Activated CD4-positive, alpha-beta memory T cell treated with anti-CD3 and anti-CD28 coated beads, Interleukin-2, amount 10 ng/mL, durations not matched to agents 7 days and 5 days (primary cell): ENCODE measurements at places on chromosomes 1 and 21. TPM values are rescaled to one million over a fixed set of nuclear protein-coding genes. Genes with fewer than 3 reads are reported as not detected.

GRCh38 chr1:79259390-79260336 is 253.1 kb upstream of the ADGRL4 start:
- H3K36me3 ChIP-seq = no peaks in the 10 kb centered on the region
- no peaks in the 10 kb centered on the region for H3K27me3 ChIP-seq
- no peak overlapping the region for H3K27ac ChIP-seq
- no peak overlapping the region for H3K4me3 ChIP-seq
- no peaks in the 10 kb centered on the region for H3K4me1 ChIP-seq

DNA sequence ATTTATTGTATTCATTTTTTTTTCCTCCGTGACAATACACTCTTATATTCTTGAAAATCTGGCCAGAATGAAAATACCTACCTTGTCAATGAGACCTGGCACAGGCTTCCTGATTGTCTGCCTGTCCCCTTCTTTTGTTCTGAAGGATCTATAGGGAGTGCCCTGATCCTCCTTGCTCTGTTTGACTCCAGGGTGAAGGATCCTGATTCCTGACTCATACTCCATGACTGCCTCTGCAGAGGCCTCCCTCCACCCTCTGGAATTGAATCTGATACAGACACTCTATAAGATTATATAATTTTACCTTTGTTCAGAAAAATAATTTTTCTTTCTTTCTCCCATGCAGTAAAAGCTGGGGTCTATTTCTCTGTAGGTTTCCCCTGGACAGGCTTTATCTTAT is 116.2 kb downstream of the HMCN1 start:
- no peak overlapping the region for H3K27ac ChIP-seq
- H3K27me3 ChIP-seq = peaks cover 1% of the 10 kb centered on the region
- no peak for DNase-seq
- no peak overlapping the region for H3K4me3 ChIP-seq

- H3K27me3 ChIP-seq = no peaks in the 10 kb centered on the region
- peaks cover 1% of the 10 kb centered on the region for H3K4me1 ChIP-seq
- H3K27ac ChIP-seq = no peak overlapping the region
- H3K4me3 ChIP-seq = no peak overlapping the region
- no peak for DNase-seq
- peaks cover 4% of the 10 kb centered on the region for H3K36me3 ChIP-seq
Observed at GRCh38 chr1:247175458-247175857, 3.6 kb upstream of the ZNF124 start.

- H3K4me1 ChIP-seq = peaks cover 43% of the 10 kb centered on the region
- peaks cover 10% of the 10 kb centered on the region for H3K27me3 ChIP-seq
- peaks cover 22% of the 10 kb centered on the region for H3K36me3 ChIP-seq
- DNase-seq = no peak
- H3K27ac ChIP-seq = peak overlapping the region; percentile 95
Observed at GRCh38 chr1:89995598-89996449, 914 bp downstream of the ZNF326 start.

- H3K36me3 ChIP-seq = no peaks in the 10 kb centered on the region
- H3K4me1 ChIP-seq = peaks cover 18% of the 10 kb centered on the region
- DNase-seq = peak; percentile 66
Observed at GRCh38 chr1:202998836-202999750, 8.1 kb upstream of the TMEM183A start.

- H3K4me3 ChIP-seq = peak within 1 kb of the TSS; percentile 89
- peaks cover 21% of the 10 kb centered on the region for H3K4me1 ChIP-seq
- peaks cover 15% of the 10 kb centered on the region for H3K27me3 ChIP-seq
- peak within 1 kb of the TSS; percentile 96 for H3K27ac ChIP-seq
- peak; percentile 99 for DNase-seq
Observed at GRCh38 chr1:58783993-58784757, at the start of gene JUN. Gene JUN (minus strand): TSS chr1:58784047. CDS start chr1:58783070, 977 bp downstream.

DNA sequence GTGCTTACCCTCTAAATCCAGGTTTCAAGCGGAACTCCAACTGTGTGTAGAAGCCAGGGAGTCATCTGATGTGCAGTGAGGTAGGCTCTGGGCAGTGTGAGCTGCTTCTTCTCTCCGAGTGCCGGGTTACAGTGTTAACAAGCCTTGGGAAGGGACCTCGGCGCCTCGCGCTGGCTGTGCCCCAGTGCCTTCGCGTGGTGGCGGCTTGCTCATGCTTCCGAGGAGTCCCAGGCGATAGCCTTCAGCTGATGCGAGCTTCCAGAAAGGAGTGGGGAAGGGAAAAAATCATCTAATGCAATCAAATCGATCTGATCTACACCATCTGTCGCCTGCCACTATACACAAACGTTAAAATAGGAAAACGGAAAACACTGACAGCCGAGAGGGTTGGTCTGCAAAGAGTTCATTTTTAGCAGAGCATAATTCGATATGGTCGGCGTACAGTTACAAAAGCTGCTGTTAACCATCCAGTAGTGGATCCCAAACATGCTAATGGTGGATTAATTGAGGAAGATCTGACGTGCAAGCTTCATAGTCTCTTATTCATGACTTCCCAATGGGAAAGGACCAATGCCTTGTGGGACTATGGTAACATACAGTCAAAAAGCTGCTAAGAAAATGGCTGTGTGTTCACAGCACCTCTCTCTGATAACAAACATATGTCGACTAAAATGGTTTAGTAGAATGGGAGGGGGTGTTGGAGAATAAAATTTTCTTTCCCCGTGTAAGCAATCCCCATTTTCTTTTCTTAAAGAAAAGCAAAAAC is 128.7 kb upstream of the DPYD start:
- H3K36me3 ChIP-seq = peaks cover 3% of the 10 kb centered on the region
- H3K27me3 ChIP-seq = peaks cover 68% of the 10 kb centered on the region
- no peak overlapping the region for H3K27ac ChIP-seq
- no peak for DNase-seq
- peaks cover 44% of the 10 kb centered on the region for H3K4me1 ChIP-seq

DNA sequence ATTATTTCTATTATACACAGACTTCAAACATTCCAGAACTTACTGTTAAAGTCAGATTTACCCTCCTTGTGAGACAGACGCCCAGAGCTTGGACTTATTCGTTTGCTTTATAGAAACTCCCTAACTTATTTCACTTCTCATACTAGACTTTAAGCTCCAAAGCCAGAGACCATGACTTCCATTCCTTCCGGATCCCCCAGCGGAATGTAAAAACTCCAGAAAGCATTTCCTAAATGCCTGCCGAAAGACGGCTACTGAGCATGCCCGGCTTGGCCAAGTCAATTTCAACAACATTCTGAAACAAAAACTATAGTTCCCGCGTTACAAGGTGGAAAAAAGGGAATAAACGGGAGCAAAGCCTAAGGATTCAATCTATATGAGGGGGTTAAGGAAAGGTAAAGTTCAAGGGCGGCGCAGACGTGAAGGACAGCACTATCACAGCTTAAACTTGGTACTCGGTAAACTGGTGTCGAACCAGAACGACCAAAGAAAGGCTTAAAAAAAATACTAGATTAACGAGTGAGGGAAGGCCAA is 1.1 kb downstream of the USP48 start:
- H3K27me3 ChIP-seq = peaks cover 2% of the 10 kb centered on the region
- H3K4me1 ChIP-seq = peaks cover 38% of the 10 kb centered on the region
- peaks cover 26% of the 10 kb centered on the region for H3K36me3 ChIP-seq
- peak; percentile 22 for DNase-seq
- H3K4me3 ChIP-seq = peak overlapping the region; percentile 87
- peak overlapping the region; percentile 100 for H3K27ac ChIP-seq

- no peaks in the 10 kb centered on the region for H3K36me3 ChIP-seq
- no peaks in the 10 kb centered on the region for H3K27me3 ChIP-seq
- H3K27ac ChIP-seq = no peak overlapping the region
- peaks cover 9% of the 10 kb centered on the region for H3K4me1 ChIP-seq
Observed at GRCh38 chr1:42736152-42736551, 3.9 kb downstream of the CLDN19 start.

DNA sequence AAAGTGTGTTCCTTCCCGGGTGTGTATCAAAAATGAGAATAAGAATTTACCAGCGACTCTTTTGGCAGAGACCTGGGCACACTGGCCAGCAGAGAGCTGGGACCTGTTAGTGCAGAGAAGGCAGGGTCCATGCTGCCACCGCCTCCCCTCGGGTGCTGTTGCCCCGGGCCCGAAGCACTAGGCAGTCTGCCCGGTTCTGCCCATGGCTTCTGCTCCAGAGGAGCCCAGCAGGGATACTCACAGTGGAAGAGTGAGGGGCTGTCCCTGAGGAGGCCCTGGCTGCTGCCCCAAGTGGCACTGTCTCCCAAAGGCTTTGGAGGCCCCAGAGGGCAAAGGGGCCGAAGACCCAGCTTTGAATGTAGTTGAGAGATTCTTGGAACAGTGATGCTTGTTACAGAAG is 80.5 kb downstream of the MIS18A start:
- H3K4me1 ChIP-seq = no peaks in the 10 kb centered on the region
- no peak for DNase-seq
- H3K36me3 ChIP-seq = no peaks in the 10 kb centered on the region
- H3K27ac ChIP-seq = no peak overlapping the region
- no peaks in the 10 kb centered on the region for H3K27me3 ChIP-seq

- H3K4me1 ChIP-seq = no peaks in the 10 kb centered on the region
- H3K4me3 ChIP-seq = no peak overlapping the region
- no peak overlapping the region for H3K27ac ChIP-seq
- DNase-seq = no peak
- H3K27me3 ChIP-seq = peaks cover 2% of the 10 kb centered on the region
Observed at GRCh38 chr1:14946684-14947238, 206.8 kb upstream of the TMEM51 start.

DNA sequence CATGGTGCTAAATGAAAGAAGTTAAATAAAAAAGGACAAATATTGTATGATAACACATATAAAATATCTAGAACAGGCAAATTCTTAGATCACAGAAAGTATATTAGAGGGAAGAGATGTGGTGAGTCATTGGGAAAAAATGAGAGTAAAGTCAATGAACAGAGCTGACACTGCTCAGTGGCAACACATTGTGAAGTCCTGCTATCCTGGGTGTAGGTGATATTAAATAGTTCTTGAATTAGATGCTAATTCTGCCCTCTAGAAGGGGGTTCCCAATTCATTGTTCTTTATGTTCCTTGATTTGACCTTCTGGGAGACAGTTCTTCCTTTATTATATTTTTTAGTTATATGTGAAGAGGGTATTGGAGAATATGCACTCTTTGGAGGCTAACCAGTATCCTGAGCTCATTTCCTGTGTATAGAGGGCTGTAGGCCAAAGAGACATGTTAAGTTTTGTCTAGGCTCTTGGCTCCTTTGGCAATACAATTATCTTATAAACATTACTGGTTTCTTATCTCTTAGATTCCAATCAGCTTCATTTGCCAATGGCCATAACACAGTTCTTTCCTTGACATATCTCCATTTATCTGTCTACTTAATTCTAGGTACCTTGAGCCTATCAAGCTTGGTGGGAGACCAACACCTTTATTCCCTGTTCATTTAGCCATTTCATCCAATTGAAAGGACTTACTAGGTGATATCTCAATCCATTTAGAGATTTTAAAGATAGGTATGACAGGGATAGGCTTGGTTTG is 6.6 kb upstream of the SLC35A3 start:
- no peaks in the 10 kb centered on the region for H3K27me3 ChIP-seq
- H3K36me3 ChIP-seq = no peaks in the 10 kb centered on the region
- peaks cover under 1% of the 10 kb centered on the region for H3K4me1 ChIP-seq
- no peak overlapping the region for H3K4me3 ChIP-seq
- no peak overlapping the region for H3K27ac ChIP-seq

DNA sequence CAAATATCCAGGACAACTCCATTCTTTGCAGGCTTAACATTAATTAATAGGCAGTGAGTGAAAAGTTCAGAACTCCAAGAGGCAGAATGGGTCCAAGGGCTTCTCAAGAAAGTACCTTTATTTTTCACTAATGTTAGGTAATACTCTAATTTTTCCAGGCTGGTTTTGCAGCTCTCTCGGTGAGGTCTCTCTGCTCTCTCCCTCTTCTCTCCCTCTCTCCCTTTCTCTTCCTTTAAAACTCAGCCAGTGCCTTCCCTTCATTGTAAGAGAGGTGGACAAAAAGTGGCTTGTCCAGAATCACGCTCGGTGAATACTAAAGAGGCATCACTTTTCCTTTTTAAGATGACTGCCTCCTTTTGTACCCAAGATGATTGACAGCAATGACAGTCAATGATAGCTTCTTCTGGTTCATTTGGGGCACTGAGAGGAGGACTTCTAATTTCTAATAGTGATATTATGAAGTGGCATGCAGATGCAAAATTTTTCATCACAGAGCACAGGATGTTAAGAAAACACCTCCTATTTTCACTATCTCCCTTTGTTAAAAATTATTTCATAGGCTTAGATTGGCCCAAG is 1.3 kb upstream of the CHI3L1 start:
- DNase-seq = no peak
- H3K36me3 ChIP-seq = no peaks in the 10 kb centered on the region
- no peaks in the 10 kb centered on the region for H3K4me1 ChIP-seq

GRCh38 chr21:37915941-37916309 is 332 bp downstream of the KCNJ6 start:
- H3K36me3 ChIP-seq = no peaks in the 10 kb centered on the region
- no peak overlapping the region for H3K27ac ChIP-seq
- no peaks in the 10 kb centered on the region for H3K4me1 ChIP-seq
- DNase-seq = no peak

DNA sequence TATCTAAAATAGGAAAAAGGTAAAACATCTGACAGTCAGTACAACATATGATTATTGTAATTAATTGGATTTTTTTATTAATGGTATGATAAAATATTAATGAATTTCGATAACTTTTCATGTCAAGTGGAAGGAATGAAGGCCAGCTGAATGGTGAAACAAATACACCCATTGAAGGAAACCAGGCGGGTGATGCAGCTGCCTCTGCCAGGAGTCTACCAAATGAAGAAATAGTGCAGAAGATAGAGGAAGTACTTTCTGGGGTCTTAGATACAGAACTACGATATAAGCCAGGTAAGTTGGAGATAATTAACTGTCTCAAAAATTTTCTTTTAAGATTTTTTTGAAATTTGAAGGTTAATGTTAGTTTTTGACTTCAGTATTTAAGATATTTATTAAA is 3.2 kb downstream of the SON start:
- H3K27me3 ChIP-seq = no peaks in the 10 kb centered on the region
- H3K27ac ChIP-seq = no peak overlapping the region
- peaks cover 27% of the 10 kb centered on the region for H3K4me1 ChIP-seq
- DNase-seq = no peak
- H3K4me3 ChIP-seq = no peak overlapping the region
- H3K36me3 ChIP-seq = peaks cover 66% of the 10 kb centered on the region

GRCh38 chr1:76705560-76705959 is 161.7 kb upstream of the ST6GALNAC5 start:
- DNase-seq = no peak
- H3K27ac ChIP-seq = no peak overlapping the region
- H3K4me1 ChIP-seq = no peaks in the 10 kb centered on the region
- no peaks in the 10 kb centered on the region for H3K36me3 ChIP-seq
- H3K27me3 ChIP-seq = no peaks in the 10 kb centered on the region
- no peak overlapping the region for H3K4me3 ChIP-seq

- no peak for DNase-seq
- H3K27ac ChIP-seq = no peak within 1 kb of the TSS
- H3K36me3 ChIP-seq = no peaks in the 10 kb centered on the region
Observed at GRCh38 chr1:201946224-201946908, at the start of gene LMOD1. Gene LMOD1 (minus strand): TSS chr1:201946548. CDS start chr1:201946340, 208 bp downstream.

Gene RHBDL2
- total RNA-seq = not detected

Gene FBXO2
- 1.4 TPM for total RNA-seq

Gene FAM78B
- total RNA-seq = 0.28 TPM

Gene C21orf58
- total RNA-seq = 49.4 TPM

Gene OLIG2
- not detected for total RNA-seq

Gene GUCA2B
- total RNA-seq = not detected

Gene NBPF3
- 5.0 TPM for total RNA-seq

Gene FAAH
- total RNA-seq = 4.0 TPM
